ENCODE measurements at places on chromosomes 16 and 17. TPM values are rescaled to one million over a fixed set of nuclear protein-coding genes. Genes with fewer than 3 reads are reported as not detected.

Gene CNTNAP1
- 8.4 TPM for polyA plus RNA-seq

Gene SLC47A1
- 38.7 TPM for polyA plus RNA-seq

Gene SPATA32
- polyA plus RNA-seq, result 0.13 TPM

Gene MPV17L
- 10.8 TPM for polyA plus RNA-seq
